Common myeloid progenitor, CD34-positive (primary cell): ENCODE measurements at places on chromosomes 7 and 10.

- H3K4me1 ChIP-seq, result no peaks in the 10 kb centered on the region
- peaks cover 7% of the 10 kb centered on the region for H3K27me3 ChIP-seq
- H3K4me3 ChIP-seq, result no peak overlapping the region
- H3K27ac ChIP-seq, result no peak overlapping the region
- H3K36me3 ChIP-seq, result no peaks in the 10 kb centered on the region
These were observed 34.3 kb downstream of the DIP2C start for GRCh38 chr10:655184-655583.

GRCh38 chr10:12243864-12244620 is 48.1 kb downstream of the CDC123 start:
- H3K36me3 ChIP-seq, result peaks cover 29% of the 10 kb centered on the region
- no peaks in the 10 kb centered on the region for H3K27me3 ChIP-seq
- H3K4me3 ChIP-seq, result no peak overlapping the region
- H3K27ac ChIP-seq, result peak overlapping the region; percentile 61
- peaks cover 41% of the 10 kb centered on the region for H3K4me1 ChIP-seq

DNA sequence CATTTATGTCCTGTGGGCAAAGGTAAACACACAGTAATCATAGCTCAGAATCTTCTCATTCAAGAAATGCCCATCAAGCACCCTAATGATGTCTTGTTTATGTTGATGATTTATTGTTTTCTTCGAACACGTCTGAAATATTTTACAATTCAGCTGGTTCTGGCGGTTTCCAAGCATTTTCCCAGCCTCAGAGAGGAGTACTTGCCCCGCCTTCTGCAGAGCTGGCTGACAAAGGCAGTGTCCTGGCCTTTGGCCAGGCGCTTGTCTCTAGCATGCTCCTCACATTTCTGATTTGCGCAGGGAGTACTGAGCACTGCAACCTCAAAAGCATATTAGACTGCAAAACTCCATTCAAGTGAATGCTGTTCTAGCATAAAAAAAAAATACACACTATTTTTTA is 314.2 kb upstream of the GNAI1 start:
- no peak overlapping the region for H3K27ac ChIP-seq
- H3K27me3 ChIP-seq, result no peaks in the 10 kb centered on the region
- no peak for DNase-seq
- no peaks in the 10 kb centered on the region for H3K36me3 ChIP-seq
- H3K4me3 ChIP-seq, result no peak overlapping the region
- H3K4me1 ChIP-seq, result no peaks in the 10 kb centered on the region

GRCh38 chr10:22874189-22874854 is 53.5 kb upstream of the ARMC3 start:
- H3K27me3 ChIP-seq, result no peaks in the 10 kb centered on the region
- no peaks in the 10 kb centered on the region for H3K4me1 ChIP-seq
- no peak for DNase-seq
- no peaks in the 10 kb centered on the region for H3K36me3 ChIP-seq
- no peak overlapping the region for H3K27ac ChIP-seq
- H3K4me3 ChIP-seq, result no peak overlapping the region

GRCh38 chr7:15626041-15626440 is 60.4 kb downstream of the MEOX2 start:
- H3K27ac ChIP-seq, result no peak overlapping the region
- H3K4me1 ChIP-seq, result no peaks in the 10 kb centered on the region
- no peak overlapping the region for H3K4me3 ChIP-seq
- H3K36me3 ChIP-seq, result no peaks in the 10 kb centered on the region
- no peak for DNase-seq

- H3K36me3 ChIP-seq, result no peaks in the 10 kb centered on the region
- H3K27ac ChIP-seq, result no peak overlapping the region
- H3K4me3 ChIP-seq, result no peak overlapping the region
These were observed 1180.6 kb upstream of the AUTS2 start for GRCh38 chr7:68417659-68418058.

DNA sequence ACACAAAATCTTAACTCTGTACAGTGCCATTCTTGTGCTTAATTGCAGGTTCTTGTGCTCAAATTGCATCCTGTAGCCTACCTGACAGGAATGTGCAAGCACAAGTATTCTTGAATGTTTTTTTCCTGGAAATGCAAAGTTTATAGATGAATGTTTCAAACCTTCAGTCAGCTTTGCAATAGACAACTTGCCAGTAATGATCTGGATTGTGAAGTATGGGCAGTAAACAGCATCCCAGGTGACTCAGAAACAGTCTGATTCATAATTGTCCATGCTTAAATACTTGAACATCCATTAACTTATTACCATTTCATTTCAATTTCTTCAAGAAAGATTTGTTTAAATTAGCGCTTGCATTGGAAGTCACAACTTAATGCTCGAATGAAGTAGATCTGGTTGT is 347.2 kb downstream of the SDK1 start:
- H3K36me3 ChIP-seq, result no peaks in the 10 kb centered on the region
- H3K27ac ChIP-seq, result no peak overlapping the region
- no peak for DNase-seq

DNA sequence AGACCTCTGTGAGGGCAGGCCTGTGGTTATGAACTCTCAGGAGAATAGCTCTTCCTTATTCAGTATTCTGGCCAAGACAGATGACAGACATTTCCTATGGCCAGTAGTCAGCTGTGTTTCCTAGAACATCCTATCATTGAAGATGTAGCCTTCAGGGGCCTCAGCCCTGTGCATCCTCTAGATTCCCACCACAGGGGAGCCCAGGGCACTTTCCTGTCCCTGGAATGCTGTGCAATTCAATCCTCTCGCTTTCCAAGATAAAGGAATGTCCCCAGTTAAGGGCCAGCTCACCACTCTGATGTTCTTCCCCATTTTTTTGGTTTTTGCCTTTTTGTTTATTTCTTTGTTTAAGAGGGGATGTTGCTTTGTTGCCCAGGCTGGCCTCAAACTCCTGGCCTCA is 578.8 kb upstream of the C7orf33 start:
- no peaks in the 10 kb centered on the region for H3K27me3 ChIP-seq
- no peaks in the 10 kb centered on the region for H3K4me1 ChIP-seq
- DNase-seq, result no peak
- H3K27ac ChIP-seq, result no peak overlapping the region
- no peaks in the 10 kb centered on the region for H3K36me3 ChIP-seq

GRCh38 chr10:87058171-87058570 is 36.5 kb downstream of the GLUD1 start:
- no peak for DNase-seq
- no peak overlapping the region for H3K27ac ChIP-seq
- H3K4me1 ChIP-seq, result peaks cover 8% of the 10 kb centered on the region
- peaks cover 19% of the 10 kb centered on the region for H3K36me3 ChIP-seq

DNA sequence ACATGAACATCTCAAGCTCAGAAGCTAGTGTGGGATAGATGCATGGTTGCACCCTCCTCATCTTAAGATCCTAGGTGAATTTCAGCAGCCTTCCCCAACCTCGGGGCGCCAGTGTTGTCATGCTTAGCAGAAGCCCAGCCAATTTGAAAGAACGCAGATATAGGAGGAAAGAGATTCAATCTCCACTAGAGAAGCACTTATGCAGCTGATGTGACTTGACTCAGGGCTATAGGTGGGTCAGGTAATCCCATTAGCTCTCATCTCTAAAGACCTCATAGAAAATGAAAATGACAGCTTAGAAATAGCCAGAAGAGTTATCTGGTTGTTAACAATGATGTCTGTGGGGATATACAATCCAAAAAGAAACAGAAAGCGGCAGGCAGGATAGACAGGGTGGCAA is 310.5 kb downstream of the GPAM start:
- H3K4me3 ChIP-seq, result no peak overlapping the region
- no peaks in the 10 kb centered on the region for H3K27me3 ChIP-seq
- no peak overlapping the region for H3K27ac ChIP-seq
- no peaks in the 10 kb centered on the region for H3K4me1 ChIP-seq
- no peaks in the 10 kb centered on the region for H3K36me3 ChIP-seq

DNA sequence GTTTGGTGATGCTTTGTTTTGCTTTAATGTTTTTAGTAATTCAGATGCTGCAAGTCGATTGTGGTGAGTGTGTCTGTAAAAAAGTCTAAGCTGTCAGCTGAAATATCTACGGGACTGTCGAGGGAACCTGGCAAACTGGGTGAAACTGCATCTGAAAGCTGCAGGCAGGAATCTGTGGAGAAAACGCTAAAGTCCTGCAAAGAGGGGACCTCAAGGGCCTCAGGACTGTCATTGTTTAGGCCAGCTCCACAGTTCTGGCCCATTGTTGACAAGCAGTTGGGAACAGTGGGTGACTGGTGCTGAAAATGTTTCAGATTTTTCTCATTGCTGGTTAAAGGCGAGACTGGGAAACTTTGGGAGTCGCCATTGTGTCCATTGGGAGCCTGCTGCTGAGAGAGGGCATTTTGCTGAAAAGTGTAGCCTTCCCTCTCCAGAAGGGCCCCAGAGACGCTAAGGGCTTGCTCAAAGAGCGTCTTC is 1.8 kb downstream of the HOXA2 start:
- H3K4me3 ChIP-seq, result no peak overlapping the region
- peaks cover 2% of the 10 kb centered on the region for H3K4me1 ChIP-seq
- no peak for DNase-seq
- no peak overlapping the region for H3K27ac ChIP-seq
- no peaks in the 10 kb centered on the region for H3K36me3 ChIP-seq

DNA sequence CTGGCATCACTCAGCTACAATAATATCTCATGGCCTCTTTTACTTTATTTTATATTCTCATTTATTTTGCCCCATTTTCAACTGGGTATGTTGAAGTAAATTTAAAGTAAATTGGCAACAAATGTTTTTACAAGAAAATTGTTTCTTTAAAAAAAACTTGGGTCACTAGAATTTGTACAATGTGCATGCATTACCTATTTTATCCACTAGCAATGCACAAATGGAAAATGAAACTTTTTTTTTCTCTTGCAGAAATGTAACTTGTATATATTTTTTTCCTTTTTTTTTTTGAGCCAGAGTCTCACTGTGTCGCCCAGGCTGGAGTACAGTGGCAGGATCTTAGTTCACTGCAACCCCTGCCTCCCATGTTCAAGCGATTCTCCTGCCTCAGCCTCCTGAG is 10.3 kb upstream of the H2AZ2 start:
- H3K27me3 ChIP-seq, result no peaks in the 10 kb centered on the region
- no peak overlapping the region for H3K27ac ChIP-seq
- no peak overlapping the region for H3K4me3 ChIP-seq
- H3K4me1 ChIP-seq, result peaks cover 3% of the 10 kb centered on the region
- DNase-seq, result no peak

DNA sequence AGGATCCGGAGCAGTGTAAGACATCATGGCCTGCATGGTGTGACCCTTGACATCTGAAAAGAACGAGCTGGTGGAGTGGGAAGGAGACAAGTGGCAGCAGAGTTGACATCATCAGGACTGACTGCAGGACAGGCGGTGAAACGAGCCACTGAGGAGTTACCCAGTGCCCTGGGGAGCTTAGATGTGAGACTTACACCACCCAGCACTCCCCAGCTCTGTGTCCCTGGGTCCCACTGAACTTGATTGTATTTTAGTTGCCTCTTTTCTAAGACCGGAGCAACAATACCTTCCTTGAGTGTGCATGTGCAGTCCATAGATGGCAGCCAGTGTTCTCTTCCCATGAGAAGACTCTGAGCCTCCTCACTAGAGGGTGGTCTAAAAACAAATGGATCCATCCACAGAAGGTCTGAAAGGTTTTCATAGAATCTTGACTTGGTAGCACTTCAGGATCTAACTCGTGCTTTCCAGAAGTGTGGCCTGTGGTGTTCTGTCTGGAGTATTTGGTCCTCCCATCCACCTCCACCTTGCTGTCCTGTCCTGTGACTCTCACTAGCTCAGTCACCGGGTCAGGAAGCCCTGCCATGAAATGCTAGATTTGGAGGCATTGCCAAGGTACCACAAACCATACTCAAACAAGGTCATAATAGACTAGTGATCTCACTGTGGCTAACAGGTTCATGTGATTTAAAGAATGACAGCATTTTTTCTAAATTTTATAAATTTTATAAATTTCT is 59.0 kb downstream of the IKZF1 start:
- peak overlapping the region; percentile 74 for H3K27ac ChIP-seq
- H3K4me3 ChIP-seq, result no peak overlapping the region
- DNase-seq, result no peak
- peaks cover 43% of the 10 kb centered on the region for H3K4me1 ChIP-seq

GRCh38 chr10:132684164-132684891 is 101.6 kb downstream of the NKX6-2 start:
- DNase-seq, result peak; percentile 86
- peak overlapping the region; percentile 27 for H3K27ac ChIP-seq
- no peaks in the 10 kb centered on the region for H3K36me3 ChIP-seq
- H3K4me3 ChIP-seq, result no peak overlapping the region
- no peaks in the 10 kb centered on the region for H3K27me3 ChIP-seq
- H3K4me1 ChIP-seq, result no peaks in the 10 kb centered on the region

GRCh38 chr10:121607310-121608055 is 9.2 kb upstream of the FGFR2 start:
- no peak overlapping the region for H3K27ac ChIP-seq
- no peaks in the 10 kb centered on the region for H3K4me1 ChIP-seq
- H3K36me3 ChIP-seq, result no peaks in the 10 kb centered on the region
- peaks cover 42% of the 10 kb centered on the region for H3K27me3 ChIP-seq
- H3K4me3 ChIP-seq, result no peak overlapping the region

DNA sequence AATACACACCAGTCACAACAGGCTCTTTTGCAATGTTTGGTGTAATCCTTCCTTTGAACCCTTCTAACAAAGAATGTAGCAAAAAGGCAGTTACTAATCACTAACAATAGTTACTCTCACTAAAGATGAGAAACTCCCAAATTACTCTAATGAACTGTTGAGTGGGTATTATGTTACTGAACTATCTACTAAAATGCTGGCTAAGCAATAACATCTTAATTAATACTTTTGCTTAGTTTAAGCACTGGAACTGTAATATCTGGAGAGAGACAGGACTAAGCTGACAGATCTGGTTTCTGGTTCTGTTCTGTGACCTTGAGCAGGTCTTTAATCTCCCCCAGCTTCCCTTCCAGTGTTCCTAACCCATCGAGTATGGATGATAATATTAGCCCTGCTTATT is 241.7 kb downstream of the CHCHD3 start:
- no peak overlapping the region for H3K4me3 ChIP-seq
- H3K27ac ChIP-seq, result no peak overlapping the region
- H3K4me1 ChIP-seq, result no peaks in the 10 kb centered on the region
- DNase-seq, result no peak
- no peaks in the 10 kb centered on the region for H3K27me3 ChIP-seq

- no peaks in the 10 kb centered on the region for H3K4me1 ChIP-seq
- H3K36me3 ChIP-seq, result no peaks in the 10 kb centered on the region
- no peak for DNase-seq
- no peak within 1 kb of the TSS for H3K4me3 ChIP-seq
- no peak within 1 kb of the TSS for H3K27ac ChIP-seq
These were observed at the start of gene BTBD16 for GRCh38 chr10:122271076-122271475. Gene BTBD16, plus strand, starts transcription at chr10:122271296. Its CDS starts 3,786 bp downstream, at chr10:122275082.

DNA sequence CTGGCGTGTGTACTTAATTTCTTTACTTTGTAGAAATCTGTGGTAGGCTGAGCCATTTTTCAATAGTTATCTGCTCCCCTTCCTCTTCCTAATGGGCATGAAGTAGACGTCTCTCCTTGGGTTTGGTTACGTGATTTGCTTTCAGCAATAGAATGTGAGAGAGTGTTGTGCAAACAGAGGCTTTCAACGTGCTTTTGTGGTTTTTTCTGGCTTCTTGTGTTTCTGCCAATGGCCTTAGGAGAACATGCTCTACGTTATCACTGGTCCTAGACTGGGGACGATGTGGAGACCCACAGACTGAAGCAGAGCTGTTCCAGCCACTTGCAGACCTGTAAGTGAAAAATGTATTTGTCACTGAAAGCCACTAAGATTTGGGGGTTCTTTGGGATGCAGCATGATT is 107.2 kb upstream of the NPTX2 start:
- H3K27ac ChIP-seq, result no peak overlapping the region
- DNase-seq, result no peak
- peaks cover 5% of the 10 kb centered on the region for H3K27me3 ChIP-seq
- H3K4me3 ChIP-seq, result no peak overlapping the region

- DNase-seq, result no peak
- H3K4me3 ChIP-seq, result no peak overlapping the region
These were observed 35.2 kb downstream of the CCDC71L start for GRCh38 chr7:106625678-106626301.
